ENCODE measurements at places on chromosomes 13 and 19.
A peak's percentile ranks its signal among the peaks of the same experiment; 100 is the strongest.

- no peaks in the 10 kb centered on the region for H3K27me3 ChIP-seq
- no peak for DNase-seq
- no peaks in the 10 kb centered on the region for H3K4me1 ChIP-seq
- H3K36me3 ChIP-seq, result no peaks in the 10 kb centered on the region
- H3K4me3 ChIP-seq, result no peak overlapping the region
Measured at GRCh38 chr13:21625366-21625765, 21.4 kb upstream of the MICU2 start.

- H3K27ac ChIP-seq, result no peak overlapping the region
- DNase-seq, result no peak
- peaks cover 7% of the 10 kb centered on the region for H3K4me1 ChIP-seq
- no peak overlapping the region for H3K4me3 ChIP-seq
Measured at GRCh38 chr13:102852556-102852955, 6.7 kb downstream of the ERCC5 start.

GRCh38 chr19:7602240-7602934, 6.7 kb downstream of the CAMSAP3 start:
- H3K36me3 ChIP-seq, result peaks cover 6% of the 10 kb centered on the region
- H3K27ac ChIP-seq, result peak overlapping the region; percentile 38
- peaks cover 19% of the 10 kb centered on the region for H3K27me3 ChIP-seq

GRCh38 chr19:11736696-11737095, 2.0 kb downstream of the ZNF823 start:
- no peak overlapping the region for H3K27ac ChIP-seq
- no peaks in the 10 kb centered on the region for H3K36me3 ChIP-seq
- H3K4me3 ChIP-seq, result no peak overlapping the region
- no peaks in the 10 kb centered on the region for H3K27me3 ChIP-seq

DNA sequence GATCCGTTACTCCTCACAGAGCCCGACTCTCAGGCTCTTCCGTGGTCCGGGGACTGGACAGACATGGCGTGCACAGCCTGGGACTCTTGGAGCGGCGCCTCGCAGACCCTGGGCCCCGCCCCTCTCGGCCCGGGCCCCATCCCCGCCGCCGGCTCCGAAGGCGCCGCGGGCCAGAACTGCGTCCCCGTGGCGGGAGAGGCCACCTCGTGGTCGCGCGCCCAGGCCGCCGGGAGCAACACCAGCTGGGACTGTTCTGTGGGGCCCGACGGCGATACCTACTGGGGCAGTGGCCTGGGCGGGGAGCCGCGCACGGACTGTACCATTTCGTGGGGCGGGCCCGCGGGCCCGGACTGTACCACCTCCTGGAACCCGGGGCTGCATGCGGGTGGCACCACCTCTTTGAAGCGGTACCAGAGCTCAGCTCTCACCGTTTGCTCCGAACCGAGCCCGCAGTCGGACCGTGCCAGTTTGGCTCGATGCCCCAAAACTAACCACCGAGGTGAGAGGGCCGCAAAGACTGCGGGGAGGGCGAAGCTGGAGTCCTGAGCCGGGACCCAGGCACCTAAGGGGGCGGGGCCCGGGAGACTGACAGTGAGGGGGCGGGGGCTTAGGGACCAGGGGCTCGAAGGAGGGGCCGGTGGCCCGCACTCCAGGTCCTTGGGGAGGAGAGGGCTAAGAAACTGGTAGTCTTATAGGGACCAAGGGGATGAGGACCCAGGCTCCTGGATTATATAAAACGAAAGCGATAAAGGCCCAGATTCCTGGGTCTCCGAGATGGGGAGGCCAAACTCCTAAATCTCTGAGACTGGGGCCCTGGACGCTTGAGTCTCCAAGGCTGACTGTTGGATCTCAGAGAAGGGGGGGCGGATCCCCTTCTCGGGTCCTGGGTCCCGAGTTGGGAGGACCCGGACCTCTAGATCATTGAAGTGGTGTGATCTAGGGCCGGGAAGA, 2.0 kb downstream of the ETV2 start:
- peak overlapping the region; percentile 85 for H3K4me3 ChIP-seq
- DNase-seq, result peak; percentile 92
- H3K36me3 ChIP-seq, result no peaks in the 10 kb centered on the region
- H3K4me1 ChIP-seq, result peaks cover 27% of the 10 kb centered on the region
- peak overlapping the region; percentile 84 for H3K27ac ChIP-seq

- DNase-seq, result no peak
- H3K36me3 ChIP-seq, result no peaks in the 10 kb centered on the region
- no peak overlapping the region for H3K4me3 ChIP-seq
- H3K27me3 ChIP-seq, result peaks cover 7% of the 10 kb centered on the region
- H3K27ac ChIP-seq, result no peak overlapping the region
Measured at GRCh38 chr13:27730191-27730590, 62.1 kb upstream of the GSX1 start.

DNA sequence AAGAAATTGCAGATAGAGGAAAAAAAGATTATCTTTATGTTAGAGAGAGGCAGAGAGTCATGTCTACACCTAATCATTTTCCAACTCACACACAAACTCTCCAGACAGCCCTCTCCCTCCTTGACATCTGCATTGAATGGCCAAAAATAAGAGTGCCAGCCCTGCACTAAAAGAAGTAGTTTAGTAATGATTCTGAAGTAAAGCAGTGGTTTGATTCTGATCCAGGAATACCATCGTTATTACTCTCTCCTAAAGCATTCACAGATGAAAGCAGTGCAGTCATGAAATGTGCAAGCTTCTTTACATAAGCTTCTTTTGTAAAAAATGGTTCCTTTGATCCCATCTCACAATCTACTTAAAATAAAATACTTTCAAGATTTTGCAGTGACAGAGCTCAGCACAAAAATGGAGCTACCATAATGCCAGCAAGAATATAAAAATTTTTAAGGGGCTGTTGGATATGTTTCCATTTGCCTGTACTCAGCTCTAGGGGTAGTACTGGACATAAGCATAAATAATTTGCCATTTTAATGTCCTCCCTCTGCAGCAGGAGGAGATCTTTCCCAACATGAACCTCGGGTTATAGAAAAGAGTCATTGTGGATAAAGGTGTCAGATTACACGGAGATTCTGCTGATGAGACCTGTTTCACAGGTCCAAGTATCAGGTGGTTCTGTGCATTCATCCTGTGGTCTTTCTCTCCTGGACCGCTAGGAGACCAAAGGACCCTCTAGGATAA, 406.3 kb downstream of the DCT start:
- H3K4me3 ChIP-seq, result no peak overlapping the region
- no peaks in the 10 kb centered on the region for H3K4me1 ChIP-seq
- no peaks in the 10 kb centered on the region for H3K27me3 ChIP-seq
- no peaks in the 10 kb centered on the region for H3K36me3 ChIP-seq

- no peaks in the 10 kb centered on the region for H3K27me3 ChIP-seq
- H3K36me3 ChIP-seq, result peaks cover 64% of the 10 kb centered on the region
- no peaks in the 10 kb centered on the region for H3K4me1 ChIP-seq
- no peak for DNase-seq
- H3K4me3 ChIP-seq, result no peak overlapping the region
Measured at GRCh38 chr13:37047032-37047431, 12.5 kb downstream of the SUPT20H start.

- DNase-seq, result no peak
- H3K4me1 ChIP-seq, result no peaks in the 10 kb centered on the region
- H3K4me3 ChIP-seq, result no peak overlapping the region
- no peaks in the 10 kb centered on the region for H3K36me3 ChIP-seq
Measured at GRCh38 chr13:35460061-35460460, 16.4 kb downstream of the MAB21L1 start.

- H3K4me3 ChIP-seq, result no peak overlapping the region
- no peak for DNase-seq
- peaks cover 11% of the 10 kb centered on the region for H3K36me3 ChIP-seq
- peaks cover 12% of the 10 kb centered on the region for H3K4me1 ChIP-seq
- no peaks in the 10 kb centered on the region for H3K27me3 ChIP-seq
Measured at GRCh38 chr13:24166561-24166960, 6.0 kb downstream of the SPATA13 start.

DNA sequence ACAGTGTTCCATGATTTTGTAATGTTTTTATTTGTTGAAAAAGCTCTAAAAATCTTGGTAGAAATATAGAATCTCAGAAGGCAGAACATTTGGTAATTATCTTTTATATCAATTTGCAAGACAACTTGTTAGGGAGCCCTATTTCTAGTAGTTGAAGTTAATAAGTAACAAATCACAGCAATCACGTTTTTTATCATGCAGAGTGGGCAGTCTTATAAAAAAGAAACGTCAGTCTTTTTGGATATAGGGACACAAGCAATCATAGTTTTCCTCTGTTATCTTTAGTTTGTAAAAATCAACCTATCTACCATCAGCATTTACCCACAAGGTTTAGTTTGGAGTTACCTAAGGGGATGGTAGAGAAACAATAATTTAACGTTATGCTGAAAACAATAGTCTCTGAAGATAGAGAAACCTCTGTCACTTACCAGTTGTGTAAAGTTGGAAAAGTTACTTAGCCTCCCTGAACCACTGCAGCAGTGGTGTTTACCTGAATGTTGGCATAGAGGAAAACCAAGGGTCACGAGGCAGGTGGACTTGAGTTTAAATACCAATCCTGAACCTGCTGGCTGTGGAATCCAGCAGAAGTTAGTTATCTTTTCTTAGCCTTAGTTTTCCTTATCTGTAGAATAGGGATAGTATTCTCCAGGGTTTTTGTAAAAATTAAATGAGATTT, 192.8 kb downstream of the GGACT start:
- no peak for DNase-seq
- H3K4me3 ChIP-seq, result no peak overlapping the region
- H3K4me1 ChIP-seq, result peaks cover 15% of the 10 kb centered on the region
- no peaks in the 10 kb centered on the region for H3K27me3 ChIP-seq
- H3K27ac ChIP-seq, result no peak overlapping the region
- no peaks in the 10 kb centered on the region for H3K36me3 ChIP-seq

DNA sequence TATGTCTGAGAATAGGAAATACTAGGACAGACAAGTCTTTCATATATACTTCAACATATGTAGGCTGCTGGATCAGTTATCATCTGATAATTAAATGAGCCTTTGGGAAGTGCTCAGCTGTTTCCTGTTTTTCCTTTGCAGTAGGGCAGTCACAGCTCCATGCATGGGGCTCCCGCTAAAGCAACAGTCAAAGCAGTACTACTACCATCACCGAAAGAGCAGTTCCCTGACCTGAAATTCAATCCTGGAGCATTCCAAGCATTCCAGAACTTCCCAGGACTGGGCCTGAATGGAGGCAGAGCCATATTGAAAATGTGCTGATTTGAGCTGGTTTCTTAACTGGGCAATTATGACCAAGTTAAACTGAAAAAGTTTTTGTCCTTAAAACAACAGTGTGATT, 20.5 kb downstream of the MICU2 start:
- no peaks in the 10 kb centered on the region for H3K36me3 ChIP-seq
- no peak overlapping the region for H3K4me3 ChIP-seq
- no peak for DNase-seq
- H3K27ac ChIP-seq, result no peak overlapping the region
- no peaks in the 10 kb centered on the region for H3K27me3 ChIP-seq

- no peak overlapping the region for H3K4me3 ChIP-seq
- H3K27ac ChIP-seq, result no peak overlapping the region
- no peaks in the 10 kb centered on the region for H3K36me3 ChIP-seq
- no peaks in the 10 kb centered on the region for H3K27me3 ChIP-seq
Measured at GRCh38 chr13:47826471-47826870, 174.6 kb downstream of the SUCLA2 start.

DNA sequence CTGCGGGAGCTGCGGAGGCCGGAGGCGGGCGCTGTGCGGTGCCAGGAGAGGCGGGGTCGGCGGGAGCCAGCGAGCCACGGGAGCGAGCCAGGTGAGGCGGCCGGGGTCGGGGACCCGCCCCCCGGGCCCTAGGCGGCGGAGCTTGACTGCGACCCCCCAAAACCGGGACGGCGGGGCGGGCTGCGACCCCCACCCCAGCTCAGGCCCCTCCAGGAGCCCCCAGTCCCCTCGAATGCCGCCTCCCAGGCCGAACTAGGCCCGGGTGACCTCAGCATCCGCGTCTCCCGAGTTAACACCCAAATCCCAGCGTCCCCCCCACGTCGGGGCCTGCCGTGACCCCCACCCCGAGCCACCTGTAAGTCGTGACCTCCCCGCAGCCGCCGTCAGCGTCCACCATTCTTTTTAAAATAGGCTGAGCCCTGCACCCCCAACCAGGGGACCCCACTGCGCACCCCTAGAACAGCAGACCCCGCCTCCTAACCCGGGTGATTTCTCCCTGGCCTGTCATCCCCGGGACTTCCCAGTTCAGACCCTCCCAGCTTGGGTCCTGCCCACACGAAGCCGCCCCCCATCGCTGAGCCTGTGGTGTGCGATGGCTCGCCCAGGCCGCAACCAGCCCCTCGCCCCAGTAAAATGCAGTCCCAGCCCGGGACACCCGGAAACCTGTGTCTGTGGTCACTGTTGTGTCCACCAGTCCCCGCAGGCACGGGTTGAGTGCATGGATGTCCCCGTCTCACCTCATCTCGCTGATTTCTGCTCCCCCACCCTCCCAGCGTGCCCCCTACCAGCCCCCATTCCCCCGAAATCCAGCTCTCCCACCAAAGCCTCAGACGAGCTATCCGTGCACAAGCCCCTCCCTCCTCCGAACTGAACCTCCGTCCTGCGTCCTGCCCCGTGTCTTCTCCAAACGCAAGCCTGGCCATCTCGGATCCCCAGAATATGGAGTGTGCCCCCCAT, 551 bp downstream of the FZR1 start:
- H3K36me3 ChIP-seq, result peaks cover 27% of the 10 kb centered on the region
- no peaks in the 10 kb centered on the region for H3K27me3 ChIP-seq
- peak; percentile 69 for DNase-seq
- peak overlapping the region; percentile 87 for H3K4me3 ChIP-seq
- H3K4me1 ChIP-seq, result peaks cover 16% of the 10 kb centered on the region
- peak overlapping the region; percentile 88 for H3K27ac ChIP-seq

- no peaks in the 10 kb centered on the region for H3K27me3 ChIP-seq
- H3K27ac ChIP-seq, result peak overlapping the region; percentile 86
- DNase-seq, result peak; percentile 96
- no peaks in the 10 kb centered on the region for H3K36me3 ChIP-seq
- peak overlapping the region; percentile 8 for H3K4me3 ChIP-seq
Measured at GRCh38 chr19:44741841-44742329, 6.6 kb upstream of the BCL3 start.

GRCh38 chr13:93744033-93744432, 517.4 kb downstream of the GPC6 start:
- no peak overlapping the region for H3K27ac ChIP-seq
- no peak overlapping the region for H3K4me3 ChIP-seq
- no peaks in the 10 kb centered on the region for H3K27me3 ChIP-seq
- DNase-seq, result no peak
- H3K4me1 ChIP-seq, result no peaks in the 10 kb centered on the region
- no peaks in the 10 kb centered on the region for H3K36me3 ChIP-seq

- H3K4me1 ChIP-seq, result no peaks in the 10 kb centered on the region
- peaks cover 81% of the 10 kb centered on the region for H3K36me3 ChIP-seq
- no peaks in the 10 kb centered on the region for H3K27me3 ChIP-seq
- peak overlapping the region; percentile 4 for H3K27ac ChIP-seq
Measured at GRCh38 chr13:110162866-110163658, 143.9 kb downstream of the COL4A1 start.

Data from lower lobe of right lung (tissue), 2 donors.